ENCODE measurements at places on chromosomes 1 and 21.

DNA sequence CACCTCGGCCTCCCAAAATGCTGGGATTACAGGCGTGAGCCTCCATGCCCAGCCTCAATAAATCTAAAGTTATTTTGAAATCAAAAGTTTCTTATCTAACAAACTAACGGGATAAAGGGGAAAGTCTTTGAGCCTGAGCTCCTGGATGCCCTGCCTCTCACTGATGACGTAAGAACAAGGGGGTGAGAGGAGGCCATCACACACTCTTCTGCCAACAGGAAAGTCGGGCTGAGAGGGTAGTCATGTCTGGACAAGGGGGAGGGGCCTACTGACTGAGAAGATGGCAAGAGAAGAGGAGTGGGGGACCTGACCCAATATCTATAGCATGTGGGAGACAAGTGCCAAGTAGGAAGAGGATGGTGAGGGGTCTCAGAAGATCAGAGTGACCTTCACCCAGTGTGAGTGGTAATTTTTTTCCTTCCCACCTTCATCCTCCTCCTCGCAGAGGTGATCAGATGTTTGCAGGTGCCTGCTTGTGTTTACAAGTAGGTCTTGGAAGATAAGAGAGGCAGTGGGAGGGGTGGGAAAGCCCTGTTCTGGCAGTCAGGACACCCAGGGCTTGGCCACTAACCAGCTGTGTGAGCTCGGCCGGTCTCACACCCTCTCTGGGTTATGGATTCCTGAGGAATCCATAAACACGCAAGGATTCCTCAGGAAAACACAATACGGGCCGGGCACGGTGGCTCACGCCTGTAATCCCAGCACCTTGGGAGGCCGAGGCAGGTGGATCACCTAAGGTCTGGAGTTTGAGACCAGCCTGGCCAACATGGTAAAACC is 9.6 kb downstream of the UQCRHL start:
- no peak for DNase-seq

DNA sequence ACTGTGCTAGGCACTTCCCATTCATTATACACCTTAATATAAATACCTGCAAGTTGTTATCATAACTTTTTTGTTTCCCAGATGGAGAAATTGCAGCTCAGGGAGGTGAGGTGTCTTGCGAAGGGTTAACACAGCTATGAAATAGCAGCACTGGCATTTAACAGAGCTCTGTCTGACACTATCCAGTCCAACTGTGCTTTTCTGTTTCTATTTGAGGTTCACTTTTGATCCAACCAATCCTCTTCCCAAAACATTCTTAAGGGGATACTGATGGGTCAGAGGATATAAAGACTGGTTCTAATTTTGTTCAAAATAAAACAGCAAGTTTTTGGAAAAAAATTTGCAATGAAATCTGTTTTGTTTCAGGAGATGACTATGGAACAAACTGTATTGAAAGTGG is 46.5 kb upstream of the C8B start:
- no peak for DNase-seq

DNA sequence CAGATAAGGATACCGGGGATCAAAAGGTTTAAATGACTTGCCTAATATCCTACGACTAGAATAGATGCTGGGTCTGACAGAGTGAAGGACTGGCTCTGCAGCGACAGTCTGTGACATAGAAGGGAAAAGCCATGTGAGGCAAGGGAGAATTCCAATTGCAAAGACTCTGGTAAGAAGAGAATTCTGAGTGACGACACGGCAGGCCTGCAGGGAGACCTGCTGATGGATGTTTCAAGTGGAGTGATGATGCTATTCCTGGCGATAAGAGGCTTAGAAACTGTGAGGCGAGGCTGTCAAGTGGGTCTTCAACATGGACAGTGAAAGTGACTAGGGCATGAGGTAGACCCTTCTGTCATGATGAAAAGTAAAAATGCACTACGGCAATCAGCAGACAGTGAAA is 176.6 kb upstream of the PBX1 start:
- DNase-seq, result no peak

- no peak for DNase-seq
Observed at GRCh38 chr1:237316352-237316751, 274.4 kb downstream of the RYR2 start.

DNA sequence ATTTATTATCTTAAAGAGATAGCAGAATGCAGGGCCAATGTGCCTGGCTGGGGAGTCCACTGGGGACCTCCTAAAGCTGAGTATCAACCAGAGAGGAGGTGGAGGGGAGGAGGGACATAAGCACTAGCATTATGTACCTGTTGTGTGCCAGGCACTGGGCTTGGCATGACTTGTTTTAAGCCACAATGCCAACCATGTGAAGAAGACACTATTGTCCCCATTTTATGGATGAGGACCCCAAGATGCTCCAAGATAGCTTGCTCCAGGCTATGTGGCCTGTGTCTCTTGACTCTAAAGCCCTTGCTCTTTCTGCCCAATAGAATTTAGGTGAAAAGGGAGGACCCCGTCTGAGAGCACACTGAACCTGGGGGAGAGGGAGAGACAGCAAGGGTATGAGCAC is 111.3 kb downstream of the GLIS1 start:
- DNase-seq, result no peak

GRCh38 chr21:34890724-34891612 is 158.1 kb downstream of the RUNX1 start:
- peak; percentile 34 for DNase-seq

- no peak for DNase-seq
Observed at GRCh38 chr1:20552728-20553445, 514 bp downstream of the FAM43B start.

DNA sequence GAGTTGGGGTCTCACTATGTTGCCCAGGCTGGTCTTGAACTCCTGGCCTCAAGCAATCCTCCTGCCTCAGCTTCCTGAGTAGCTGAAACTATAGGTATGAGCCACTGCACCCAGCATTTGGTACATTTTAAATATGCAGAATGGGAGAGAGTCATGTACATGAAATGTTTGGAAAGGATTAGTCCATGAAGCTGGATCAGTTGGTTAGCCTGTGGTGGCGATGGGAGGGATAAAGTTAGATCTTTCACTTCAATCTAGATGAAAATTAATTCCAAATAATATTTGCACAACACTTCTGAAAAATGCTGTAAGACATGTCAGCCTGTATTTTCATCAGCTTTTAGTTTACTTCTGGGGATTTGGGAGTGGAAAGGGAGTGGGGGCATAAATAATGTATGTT is 188.9 kb downstream of the HUNK start:
- no peak for DNase-seq

DNA sequence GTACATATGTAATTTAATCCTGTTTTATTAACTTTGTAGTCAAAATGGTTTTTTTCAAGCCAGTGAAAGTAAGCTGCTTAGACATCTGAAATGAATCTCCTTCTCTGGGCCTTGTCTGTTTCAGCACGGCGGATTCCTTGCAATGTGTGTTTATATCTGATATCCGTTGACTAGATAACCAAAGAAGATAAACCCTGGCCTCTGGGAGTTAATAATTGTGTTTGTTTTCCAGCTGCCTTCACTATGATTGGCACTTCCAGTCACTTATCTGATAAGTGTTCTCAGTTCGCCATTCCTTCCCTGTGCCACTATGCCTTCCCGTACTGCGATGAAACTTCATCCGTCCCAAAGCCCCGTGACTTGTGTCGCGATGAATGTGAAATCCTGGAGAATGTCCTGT is 63.5 kb upstream of the UBE2U start:
- DNase-seq, result no peak

DNA sequence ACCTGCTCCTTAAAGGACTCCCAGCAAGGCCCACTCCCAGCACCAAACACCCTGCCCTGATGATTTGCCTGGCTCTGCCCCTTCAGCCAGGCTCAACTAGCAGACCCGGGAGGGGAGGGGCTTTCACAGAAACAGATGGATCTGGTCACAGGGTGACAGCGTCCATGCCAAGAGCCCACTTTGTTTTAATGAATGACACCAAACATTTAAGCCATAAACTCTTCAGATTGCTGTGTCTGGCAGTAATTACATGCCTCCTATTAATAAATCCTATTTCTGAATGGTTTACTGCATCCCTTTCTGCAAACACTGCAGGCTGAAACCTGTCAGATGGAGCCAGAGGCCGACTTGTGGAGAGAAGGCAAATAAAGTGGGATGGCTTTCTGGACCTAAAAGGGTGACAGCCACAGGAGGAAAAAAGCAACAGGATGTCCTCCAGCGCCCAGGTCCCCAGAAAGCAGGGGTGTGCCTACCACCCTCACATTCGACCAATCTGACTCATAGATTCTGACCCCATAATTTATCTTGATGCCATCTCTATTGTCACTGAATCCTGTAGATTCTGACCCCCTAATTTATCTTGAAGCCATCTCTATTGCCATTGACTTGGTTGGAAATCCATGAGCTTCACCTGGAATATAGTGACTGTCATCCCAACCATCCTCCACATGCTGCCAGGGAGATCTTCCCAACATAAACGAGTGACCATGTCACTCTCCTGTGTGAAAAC is 200.9 kb downstream of the PLPP3 start:
- DNase-seq, result no peak

DNA sequence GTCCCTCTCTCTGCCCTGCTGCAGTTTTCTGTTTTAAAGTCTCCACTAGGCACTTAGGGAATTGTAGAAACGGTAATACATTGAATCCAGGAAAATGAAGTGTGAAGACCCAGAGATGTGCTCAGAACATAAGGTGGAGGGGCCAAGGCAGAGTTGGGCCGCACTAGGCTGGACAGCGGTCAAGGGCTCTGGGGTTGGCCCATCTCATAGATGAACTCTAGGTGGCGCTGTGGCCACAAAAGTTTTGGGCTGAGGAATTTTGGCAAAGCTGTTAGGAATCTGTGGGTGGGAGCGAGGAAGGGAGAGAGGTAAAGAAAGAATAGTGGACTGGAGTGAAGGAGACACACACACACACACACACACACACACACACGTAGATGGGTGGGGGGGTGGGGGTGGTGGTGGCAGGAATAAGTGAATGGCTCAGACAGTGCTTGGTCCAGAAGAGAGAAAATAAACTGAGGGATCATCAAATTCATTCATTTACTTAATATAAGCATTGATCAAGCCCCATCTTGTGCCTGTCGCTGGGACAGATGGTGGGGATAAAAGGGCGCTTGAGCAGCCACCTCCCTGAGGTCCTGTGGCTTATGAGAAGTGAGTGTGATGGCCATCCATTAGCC is 258.5 kb downstream of the TRABD2B start:
- DNase-seq, result no peak

DNA sequence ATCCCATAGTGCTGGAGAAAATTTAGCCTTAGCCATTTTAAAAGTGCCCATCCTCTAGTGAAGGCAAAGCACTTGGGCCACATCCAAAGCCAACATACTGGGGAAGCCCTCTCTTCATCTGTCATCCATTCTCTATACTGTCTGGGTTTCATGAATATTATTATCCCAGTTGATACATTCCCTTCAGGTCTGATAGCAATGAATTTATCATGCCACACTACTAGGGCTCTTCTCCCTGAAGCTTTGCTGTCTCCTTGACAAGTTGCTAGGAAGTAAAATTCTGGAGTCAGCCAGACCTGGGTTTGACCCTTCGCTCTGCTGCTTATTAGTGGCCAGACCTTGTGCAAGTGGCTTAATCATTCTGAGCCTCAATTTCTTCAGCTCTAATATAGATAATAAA is 1041.4 kb upstream of the ADGRL2 start:
- DNase-seq, result no peak

- no peak for DNase-seq
Observed at GRCh38 chr1:233005703-233006102, 55.3 kb downstream of the NTPCR start.

- DNase-seq, result no peak
Observed at GRCh38 chr1:176785056-176785455, 322.1 kb downstream of the PAPPA2 start.

DNA sequence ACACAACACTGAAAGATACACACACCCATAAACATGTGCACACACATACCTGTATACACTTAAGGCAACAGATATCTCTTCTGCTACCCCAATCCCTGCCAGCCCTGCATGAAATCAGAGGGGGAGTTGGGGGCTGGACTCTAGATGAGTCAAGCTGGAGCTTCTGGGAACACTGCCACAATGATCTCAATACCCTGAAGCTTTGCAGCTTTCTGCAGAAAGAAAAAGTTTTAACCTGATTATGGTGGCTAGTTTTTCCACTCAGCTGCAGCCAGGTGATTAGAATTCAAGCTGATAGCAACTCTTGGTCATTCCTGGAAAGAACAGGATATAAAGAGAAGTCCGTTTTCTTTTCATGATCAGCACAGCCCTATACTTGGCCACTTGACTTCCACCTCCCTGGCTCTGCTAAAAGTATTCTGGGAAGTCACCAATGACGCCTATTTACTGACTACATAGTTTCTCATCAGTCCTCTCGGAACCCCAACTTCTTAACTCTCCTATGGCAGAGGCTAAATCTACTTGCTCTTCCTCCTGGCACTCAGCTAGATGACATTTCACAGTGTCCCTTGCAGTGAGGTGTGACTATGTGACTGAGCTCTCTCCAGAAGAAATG is 20.7 kb upstream of the DNASE2B start:
- no peak for DNase-seq

GRCh38 chr1:100516857-100517256 is 21.1 kb upstream of the GPR88 start:
- DNase-seq, result no peak

Measured in activated B cell treated with CpG ODN at 0.5 μM for 24 hours (primary cell).